CD4-positive, alpha-beta T cell treated with Interleukin-4 for 1 hour (primary cell): ENCODE measurements at places on chromosomes 1 and 21.

GRCh38 chr1:78325293-78325692 lies 165.5 kb upstream of the PTGFR start:
- no peak for DNase-seq

- DNase-seq, result no peak
These were observed 63.5 kb downstream of the LRRN2 start for GRCh38 chr1:204621996-204622395.

DNA sequence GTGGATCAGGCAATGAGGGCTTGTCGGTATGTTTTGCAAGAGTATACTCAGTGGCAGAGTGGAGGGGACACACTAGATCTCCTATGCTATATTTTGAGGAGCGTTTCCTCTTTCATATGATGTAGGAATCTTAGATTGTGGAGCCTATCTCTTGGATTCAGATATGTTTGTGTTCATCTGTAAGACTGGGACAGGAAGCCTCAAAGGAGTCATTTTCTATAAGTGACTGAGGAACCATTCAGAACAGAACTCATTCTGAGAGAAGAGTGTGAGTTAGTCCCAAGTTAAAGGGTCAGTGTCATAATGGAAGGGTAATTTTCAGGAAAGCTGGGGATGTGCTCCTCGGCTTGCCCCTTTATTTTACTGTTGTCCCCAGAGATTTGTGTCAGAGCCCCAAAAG lies 107.7 kb downstream of the PTGS2 start:
- DNase-seq, result no peak

- DNase-seq, result peak; percentile 65
These were observed 17.0 kb downstream of the DHRS3 start for GRCh38 chr1:12600880-12601633.

DNA sequence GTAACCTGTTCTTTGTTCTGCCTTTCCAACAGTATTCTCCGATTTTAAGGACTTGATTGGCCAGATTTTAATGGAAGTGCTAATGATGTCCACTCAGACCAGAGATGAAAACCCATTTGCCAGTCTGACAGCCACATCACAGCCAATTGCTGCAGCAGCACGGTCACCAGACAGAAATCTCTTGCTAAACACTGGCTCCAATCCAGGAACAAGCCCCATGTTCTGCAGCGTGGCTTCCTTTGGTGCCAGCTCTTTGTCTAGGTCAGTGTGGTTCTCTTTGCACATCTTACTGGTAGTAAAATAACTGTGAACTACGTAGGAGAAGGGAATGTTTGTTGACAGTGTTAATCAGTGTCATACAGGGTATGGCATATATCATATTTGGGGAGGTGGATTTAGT lies 72.7 kb downstream of the UBE4B start:
- DNase-seq, result no peak

- no peak for DNase-seq
These were observed 385.2 kb downstream of the DUSP10 start for GRCh38 chr1:221356693-221357092.

DNA sequence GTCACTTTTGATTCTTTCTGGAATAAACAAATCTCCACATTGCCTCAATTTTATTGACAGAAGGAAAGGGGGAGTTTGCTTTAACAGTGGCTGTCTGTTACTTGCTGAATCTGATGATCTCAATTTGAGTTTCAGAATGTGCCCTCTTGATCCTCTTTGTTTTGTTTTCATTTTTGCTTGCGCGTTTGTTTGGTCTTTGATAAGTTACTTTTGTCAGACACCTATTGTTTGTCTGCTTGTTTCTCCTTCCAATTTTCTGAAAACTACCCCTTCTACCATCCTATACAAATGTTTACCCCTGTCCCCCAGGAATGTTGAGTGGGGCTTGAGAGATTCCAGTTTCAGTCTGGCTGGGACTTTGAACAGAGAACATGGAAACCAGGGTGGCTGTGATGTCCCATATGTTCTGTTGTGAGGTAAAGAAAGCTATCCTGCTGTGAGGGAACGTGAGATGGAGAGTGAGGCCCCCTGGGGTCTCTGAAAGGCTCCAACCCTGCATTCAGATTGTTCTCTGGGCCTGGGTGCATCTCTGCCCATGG lies 11.8 kb upstream of the XCL2 start:
- DNase-seq, result no peak

GRCh38 chr21:28871388-28872010 lies 121.2 kb downstream of the LTN1 start:
- DNase-seq, result no peak

DNA sequence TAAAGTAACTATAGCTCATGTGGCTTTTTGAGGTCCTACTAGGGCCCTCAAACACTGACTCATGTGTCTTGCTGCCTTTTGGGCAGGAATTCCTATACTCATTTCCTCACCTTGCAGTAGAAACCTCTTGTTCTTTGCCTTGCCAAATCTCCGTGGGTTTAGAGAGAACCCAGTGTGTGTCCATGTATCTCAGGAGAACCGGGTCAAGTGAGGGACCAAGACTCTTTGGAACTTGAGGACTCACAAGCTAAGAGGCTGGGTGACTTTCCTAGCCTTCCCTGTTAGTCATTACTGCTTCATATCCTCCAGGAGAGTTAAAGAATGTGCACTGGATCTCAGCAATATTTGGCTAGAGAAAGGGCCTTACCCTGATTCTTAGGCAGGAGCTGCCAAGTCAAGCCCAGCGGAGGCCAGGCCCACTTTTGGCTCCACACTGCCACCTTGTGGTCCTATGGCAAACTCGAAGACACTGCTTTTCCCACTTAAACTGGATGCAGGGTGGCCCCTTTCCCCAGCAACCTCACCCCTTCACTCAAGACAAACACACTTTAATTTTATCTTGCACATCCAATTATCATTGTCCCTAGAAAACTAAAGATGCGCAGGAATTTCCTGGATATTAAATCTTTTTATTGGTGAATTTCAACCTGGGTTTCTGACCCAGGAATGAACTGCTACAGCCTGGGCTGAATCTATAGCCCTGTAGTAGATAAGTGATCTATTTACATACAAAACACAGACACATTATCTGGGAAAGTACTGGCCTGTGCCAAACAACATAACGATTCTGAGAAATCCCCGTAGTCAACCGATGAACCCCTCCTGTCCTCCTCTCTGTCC lies 10.6 kb downstream of the AVPR1B start:
- DNase-seq, result peak; percentile 73

DNA sequence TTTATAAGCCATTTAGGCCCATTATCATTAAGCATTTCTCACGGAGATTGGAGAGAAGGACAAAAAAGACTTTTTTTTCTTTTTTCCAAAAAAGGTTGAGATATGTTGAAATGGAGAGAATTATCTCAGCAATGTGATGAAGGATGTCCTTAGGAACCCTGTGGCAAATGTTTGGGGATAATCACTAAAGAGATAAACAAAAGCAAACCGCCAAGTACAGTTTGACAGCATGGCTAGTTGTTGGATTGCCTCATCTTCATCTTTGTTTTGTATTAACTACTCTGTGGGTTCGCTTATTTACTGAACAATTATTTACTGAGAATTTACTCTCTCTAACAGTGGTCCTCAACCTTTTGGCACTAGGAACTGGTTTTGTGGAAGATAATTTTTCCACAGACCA lies 97.4 kb upstream of the HP1BP3 start:
- no peak for DNase-seq
